ENCODE measurements at places on chromosomes 6 and 20.

DNA sequence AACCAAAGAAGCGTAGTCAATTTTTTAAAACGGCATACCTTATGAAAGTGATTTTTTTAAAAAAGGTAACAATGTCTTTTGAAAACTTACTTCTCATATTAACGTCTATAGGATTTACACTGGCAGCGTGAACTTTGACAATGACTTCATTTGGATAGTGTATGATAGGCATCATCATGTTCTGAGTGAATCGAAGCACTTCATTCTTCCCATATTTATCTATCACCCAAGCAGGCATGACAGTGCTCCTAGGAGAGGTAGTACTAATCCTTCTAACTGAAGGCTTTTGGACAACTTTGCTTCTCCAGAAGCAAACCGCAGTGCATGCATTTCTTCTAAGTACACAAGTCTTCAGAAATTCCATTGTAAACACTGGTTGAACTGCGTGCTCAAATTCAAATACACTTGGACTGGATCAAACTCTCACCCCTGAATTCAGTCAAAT, 618 bp downstream of the RTN4IP1 start:
- peak overlapping the region; percentile 74 for H3K4me3 ChIP-seq
- H3K27me3 ChIP-seq: no peaks in the 10 kb centered on the region
- peak overlapping the region; percentile 87 for H3K27ac ChIP-seq

GRCh38 chr6:131976545-131977061, 25.4 kb upstream of the CCN2 start:
- H3K27me3 ChIP-seq: no peaks in the 10 kb centered on the region
- H3K4me3 ChIP-seq: no peak overlapping the region
- H3K36me3 ChIP-seq: no peaks in the 10 kb centered on the region

DNA sequence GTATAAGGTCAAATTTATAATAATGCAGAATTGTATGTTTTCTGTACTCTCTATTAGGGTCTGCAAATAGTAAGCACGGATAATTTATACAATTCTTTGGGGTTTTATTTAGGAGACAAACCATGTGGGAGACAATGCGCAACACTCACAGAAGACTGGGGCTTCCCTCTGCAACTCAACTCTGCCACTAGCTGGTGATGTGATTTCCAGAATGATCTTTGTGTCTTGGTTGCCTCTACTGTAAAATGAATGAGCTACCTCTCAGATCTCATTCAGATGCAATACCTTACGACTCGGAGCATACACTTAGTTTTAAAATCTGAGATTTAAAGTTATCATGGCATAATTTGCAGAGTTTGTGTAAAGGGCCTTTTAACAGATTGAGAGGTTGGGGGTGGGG, 6.4 kb downstream of the MAN1A1 start:
- DNase-seq: no peak
- H3K27me3 ChIP-seq: no peaks in the 10 kb centered on the region
- no peak overlapping the region for H3K27ac ChIP-seq

- H3K4me3 ChIP-seq: no peak overlapping the region
- H3K27me3 ChIP-seq: no peaks in the 10 kb centered on the region
- no peak for DNase-seq
- H3K27ac ChIP-seq: no peak overlapping the region
- H3K36me3 ChIP-seq: no peaks in the 10 kb centered on the region
- no peaks in the 10 kb centered on the region for H3K4me1 ChIP-seq
These were observed 33.0 kb downstream of the RPP40 start for GRCh38 chr6:4970739-4971395.

- H3K4me1 ChIP-seq: no peaks in the 10 kb centered on the region
- H3K4me3 ChIP-seq: no peak overlapping the region
- no peaks in the 10 kb centered on the region for H3K36me3 ChIP-seq
These were observed 443.1 kb upstream of the ID4 start for GRCh38 chr6:19394051-19394450.

DNA sequence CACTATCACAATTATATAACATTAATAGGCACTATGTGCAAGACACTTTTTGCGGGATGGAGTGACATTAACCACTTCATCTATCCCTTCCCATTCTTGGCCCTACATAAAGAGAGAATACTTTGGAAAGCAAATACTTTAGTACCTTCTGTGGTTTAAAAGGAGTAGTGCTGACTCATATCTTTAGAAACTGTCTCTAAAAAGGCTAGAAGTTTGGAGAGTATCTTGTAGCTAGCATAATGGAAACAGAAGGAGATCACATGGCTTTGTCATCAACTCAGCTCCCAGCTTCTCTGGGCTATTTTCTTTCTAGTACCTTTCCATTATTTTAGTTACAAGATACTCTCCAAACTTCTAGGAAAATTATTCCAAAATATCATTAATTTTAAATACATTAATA, 157.5 kb downstream of the ADGRG6 start:
- H3K4me1 ChIP-seq: no peaks in the 10 kb centered on the region
- H3K27me3 ChIP-seq: no peaks in the 10 kb centered on the region
- H3K4me3 ChIP-seq: no peak overlapping the region
- no peak for DNase-seq
- no peaks in the 10 kb centered on the region for H3K36me3 ChIP-seq

DNA sequence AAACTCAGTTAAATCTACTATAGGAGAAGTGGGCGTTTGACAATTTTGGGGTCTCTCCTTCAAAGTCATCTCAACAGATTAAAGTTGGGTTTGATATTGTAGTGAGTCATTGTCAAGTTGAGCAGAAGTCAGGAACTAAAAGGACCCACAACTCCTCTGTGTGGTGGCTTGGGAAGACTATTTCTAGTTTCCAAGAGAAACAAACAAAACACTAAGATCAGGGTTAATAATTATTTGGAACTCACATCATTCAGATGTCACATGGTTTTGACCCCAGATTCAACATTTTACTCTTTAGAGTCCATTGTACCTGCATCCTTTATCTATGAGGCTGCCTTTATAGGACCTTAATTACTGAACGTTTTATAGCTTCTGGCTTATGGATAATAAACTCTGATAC, 45.3 kb upstream of the TINAG start:
- H3K27ac ChIP-seq: no peak overlapping the region
- H3K27me3 ChIP-seq: no peaks in the 10 kb centered on the region
- no peaks in the 10 kb centered on the region for H3K4me1 ChIP-seq
- DNase-seq: no peak

GRCh38 chr6:40125680-40126394, 191.6 kb upstream of the MOCS1 start:
- no peaks in the 10 kb centered on the region for H3K27me3 ChIP-seq
- no peaks in the 10 kb centered on the region for H3K36me3 ChIP-seq
- no peak overlapping the region for H3K4me3 ChIP-seq
- no peaks in the 10 kb centered on the region for H3K4me1 ChIP-seq

DNA sequence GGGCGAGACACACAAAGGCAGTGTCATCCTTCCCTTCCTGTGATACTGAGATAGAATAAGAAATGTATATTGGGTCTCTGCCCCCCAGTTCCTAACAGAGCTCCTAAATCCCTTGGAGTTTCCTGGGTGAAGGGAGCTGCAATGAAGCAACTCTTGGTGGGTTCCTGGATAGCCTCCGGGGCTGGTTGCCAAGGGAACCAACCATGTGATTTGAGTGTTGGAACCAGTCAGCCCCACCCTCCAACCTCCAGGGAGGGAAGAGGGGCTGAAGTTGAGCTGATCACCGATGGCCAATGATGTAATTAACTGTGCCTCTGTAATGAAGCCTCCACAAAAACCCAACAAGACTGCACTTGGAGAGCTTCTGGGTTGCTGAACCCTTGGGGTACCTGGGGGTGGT, 116.6 kb downstream of the SLC22A3 start:
- H3K27me3 ChIP-seq: no peaks in the 10 kb centered on the region
- H3K4me3 ChIP-seq: no peak overlapping the region
- DNase-seq: no peak
- no peaks in the 10 kb centered on the region for H3K36me3 ChIP-seq
- no peak overlapping the region for H3K27ac ChIP-seq

GRCh38 chr6:45715508-45715803, 300.2 kb downstream of the CLIC5 start:
- H3K27ac ChIP-seq: no peak overlapping the region
- no peaks in the 10 kb centered on the region for H3K27me3 ChIP-seq
- no peak for DNase-seq
- H3K4me1 ChIP-seq: peaks cover 7% of the 10 kb centered on the region
- H3K36me3 ChIP-seq: no peaks in the 10 kb centered on the region

DNA sequence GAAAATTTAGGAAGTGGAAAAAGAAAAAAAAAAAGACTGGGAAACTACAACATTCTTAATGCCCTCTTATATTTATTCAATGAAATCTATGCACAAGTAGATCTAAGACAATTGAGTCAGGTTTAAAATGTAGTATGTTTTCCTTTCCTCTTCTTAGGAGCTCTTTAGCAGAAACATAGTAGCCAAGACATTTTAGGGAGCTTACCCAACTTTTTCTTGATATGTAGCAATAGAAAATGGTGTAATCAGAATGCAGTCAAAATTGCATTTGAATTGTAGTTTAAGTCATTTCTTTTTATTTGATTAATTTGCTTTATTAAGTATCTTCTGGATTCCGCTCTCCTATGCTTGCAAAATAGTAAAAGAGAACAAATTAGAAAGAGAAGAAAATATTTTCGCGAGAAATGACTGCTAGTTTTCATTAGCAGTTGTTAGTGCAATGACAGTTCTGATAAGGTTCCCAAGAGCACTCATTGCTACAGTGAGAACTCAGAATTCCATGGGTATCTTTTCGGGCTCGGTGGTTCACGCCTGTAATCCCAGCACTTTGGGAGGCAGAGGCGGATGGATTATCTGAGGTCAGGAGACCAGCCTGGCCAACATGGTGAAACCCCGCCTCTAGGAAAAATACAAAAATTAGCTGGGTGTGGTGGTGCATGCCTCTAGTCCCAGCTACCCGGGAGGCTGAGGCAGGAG, 52.2 kb downstream of the JARID2 start:
- no peaks in the 10 kb centered on the region for H3K36me3 ChIP-seq
- no peak overlapping the region for H3K27ac ChIP-seq
- peaks cover 19% of the 10 kb centered on the region for H3K4me1 ChIP-seq
- no peak for DNase-seq

GRCh38 chr20:32201296-32201976, 6.1 kb downstream of the PLAGL2 start:
- no peaks in the 10 kb centered on the region for H3K27me3 ChIP-seq
- DNase-seq: no peak
- no peak overlapping the region for H3K4me3 ChIP-seq
- H3K4me1 ChIP-seq: peaks cover 44% of the 10 kb centered on the region

GRCh38 chr6:63672582-63673129, 37.1 kb downstream of the PHF3 start:
- no peaks in the 10 kb centered on the region for H3K27me3 ChIP-seq
- no peak overlapping the region for H3K4me3 ChIP-seq
- DNase-seq: no peak

DNA sequence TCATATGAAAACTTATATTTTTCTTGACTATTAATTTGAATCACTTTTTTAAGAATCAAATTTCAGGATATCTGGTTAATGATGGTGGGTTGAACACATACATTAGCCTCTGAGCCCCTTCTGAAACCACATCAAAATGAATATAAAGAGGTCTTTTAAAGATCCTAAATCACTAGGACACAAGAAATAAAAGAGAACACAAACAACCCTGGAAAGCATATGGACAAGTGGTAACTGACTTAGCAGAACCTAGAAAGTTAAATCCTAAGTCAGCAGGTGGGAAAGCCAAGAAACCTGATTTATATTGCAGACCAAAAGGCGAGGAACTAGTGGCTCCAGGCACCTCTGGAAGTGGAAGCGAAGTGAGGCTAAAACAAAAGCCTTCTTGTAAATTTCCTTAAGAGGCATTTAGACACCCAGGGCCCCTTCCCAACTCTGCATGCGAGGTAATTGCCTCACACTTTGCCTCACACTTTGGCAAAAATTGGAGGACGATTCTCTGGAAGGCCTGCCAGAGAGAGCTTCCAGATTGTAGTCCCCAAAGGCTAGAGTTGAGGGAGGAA, 293.9 kb downstream of the KHDC1L start:
- no peak overlapping the region for H3K4me3 ChIP-seq
- no peaks in the 10 kb centered on the region for H3K27me3 ChIP-seq
- no peaks in the 10 kb centered on the region for H3K36me3 ChIP-seq
- H3K27ac ChIP-seq: no peak overlapping the region
- no peaks in the 10 kb centered on the region for H3K4me1 ChIP-seq
- DNase-seq: no peak

- peaks cover 11% of the 10 kb centered on the region for H3K4me1 ChIP-seq
- H3K4me3 ChIP-seq: no peak overlapping the region
- no peak overlapping the region for H3K27ac ChIP-seq
These were observed 34.2 kb downstream of the PIM1 start for GRCh38 chr6:37204014-37204751.

GRCh38 chr6:44569931-44570385, 182.5 kb downstream of the CDC5L start:
- peak; percentile 18 for DNase-seq
- H3K4me1 ChIP-seq: no peaks in the 10 kb centered on the region
- no peak overlapping the region for H3K27ac ChIP-seq
- no peak overlapping the region for H3K4me3 ChIP-seq
- H3K27me3 ChIP-seq: no peaks in the 10 kb centered on the region

DNA sequence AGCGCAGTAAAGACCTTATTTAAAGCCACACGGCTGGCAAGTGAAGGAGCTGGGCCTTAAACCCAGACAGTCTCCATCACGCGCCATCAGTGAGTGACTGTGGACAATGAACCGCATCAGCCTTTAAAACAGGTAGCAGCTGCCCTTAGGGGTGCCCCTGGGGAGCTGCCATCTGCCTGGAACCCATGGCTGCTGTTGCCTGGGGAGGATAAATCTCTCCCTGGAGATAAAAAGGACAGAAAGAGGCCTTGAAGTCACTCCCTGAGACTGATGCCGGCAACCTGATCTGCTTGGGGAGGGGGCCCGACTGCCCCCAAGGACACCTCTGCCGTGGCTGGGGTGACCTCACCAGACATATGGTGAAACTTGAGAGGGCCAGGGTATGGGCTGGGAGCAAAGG, 73.5 kb downstream of the PREX1 start:
- no peaks in the 10 kb centered on the region for H3K27me3 ChIP-seq
- H3K27ac ChIP-seq: no peak overlapping the region
- DNase-seq: no peak
- no peaks in the 10 kb centered on the region for H3K36me3 ChIP-seq

- H3K4me3 ChIP-seq: no peak overlapping the region
- H3K27ac ChIP-seq: no peak overlapping the region
- H3K27me3 ChIP-seq: no peaks in the 10 kb centered on the region
- H3K36me3 ChIP-seq: no peaks in the 10 kb centered on the region
- H3K4me1 ChIP-seq: no peaks in the 10 kb centered on the region
These were observed 45.3 kb downstream of the SMLR1 start for GRCh38 chr6:130872250-130873095.

DNA sequence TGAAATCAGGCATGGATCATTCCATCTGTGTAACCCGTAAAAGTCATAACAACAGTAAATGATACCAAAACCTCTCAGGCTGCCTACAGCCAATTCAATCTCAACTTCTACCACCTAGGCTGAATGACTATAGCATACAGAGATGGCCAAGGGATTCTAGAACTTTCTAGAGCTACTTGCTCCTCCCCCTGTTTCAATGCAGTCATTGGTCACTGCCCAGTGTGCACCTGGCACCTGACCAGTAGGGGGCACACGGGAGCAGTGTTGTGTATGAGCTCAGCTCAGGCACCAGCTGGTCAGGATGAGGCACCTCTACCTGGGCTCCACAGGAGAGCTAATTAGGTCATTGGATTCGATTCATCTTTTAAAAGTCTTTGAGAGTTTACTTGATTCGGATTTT, 86.2 kb downstream of the PLEKHG1 start:
- H3K4me3 ChIP-seq: no peak overlapping the region
- DNase-seq: peak; percentile 50
- H3K27ac ChIP-seq: peak overlapping the region; percentile 48
- H3K27me3 ChIP-seq: no peaks in the 10 kb centered on the region
- no peaks in the 10 kb centered on the region for H3K36me3 ChIP-seq

GRCh38 chr20:6636209-6637159, 131.0 kb upstream of the BMP2 start:
- no peak overlapping the region for H3K27ac ChIP-seq
- H3K27me3 ChIP-seq: no peaks in the 10 kb centered on the region
- H3K4me1 ChIP-seq: peaks cover 11% of the 10 kb centered on the region
- no peak overlapping the region for H3K4me3 ChIP-seq
- H3K36me3 ChIP-seq: no peaks in the 10 kb centered on the region
